Stimulated activated CD8-positive, alpha-beta memory T cell treated with anti-CD3 and anti-CD28 coated beads, Interleukin-12 subunit alpha, Interleukin-12 subunit beta, amount 100 ng/mL, for 1 hour (primary cell): ENCODE measurements at places on chromosomes 6 and 20.

DNA sequence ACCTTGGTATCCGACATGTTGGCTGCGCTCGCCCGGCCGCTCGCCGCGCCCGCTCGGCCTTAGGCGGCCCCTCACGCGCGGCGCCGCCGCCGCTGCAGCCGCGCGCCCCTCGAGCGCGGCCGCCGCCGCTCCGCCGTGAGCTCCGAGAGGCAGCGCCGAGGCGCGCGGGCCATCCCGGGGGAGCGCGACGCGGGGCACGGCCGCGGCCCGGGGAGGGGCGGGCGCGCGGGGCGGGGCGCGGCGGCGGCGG, at the start of gene KIF13A:
TSS of gene KIF13A (minus strand) at position 189 of the 250 bp plus-strand sequence. CDS start at position 17, 172 bp downstream.
- no peak for DNase-seq

GRCh38 chr6:43887340-43887858, 117.4 kb downstream of the VEGFA start:
- DNase-seq: no peak

DNA sequence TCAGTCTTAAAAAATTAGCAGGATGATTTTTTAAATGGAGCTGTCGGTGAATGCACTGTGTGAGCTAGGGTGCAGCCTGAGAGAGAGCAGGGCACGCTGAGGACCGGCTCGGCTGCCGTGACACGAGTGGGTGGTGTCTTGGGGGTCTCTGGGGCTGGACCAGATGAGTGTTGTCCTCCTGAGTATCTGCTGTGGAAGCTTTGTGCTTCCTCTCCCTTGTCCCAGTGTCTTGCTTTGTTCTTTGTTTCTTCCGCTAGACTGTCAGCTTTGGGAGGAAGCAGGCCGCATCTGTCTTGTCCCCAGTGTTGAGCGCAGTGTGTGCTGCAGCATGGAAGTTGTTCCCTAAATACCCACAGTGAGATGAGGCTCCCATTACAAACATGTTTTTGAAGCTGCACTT, 89.4 kb downstream of the RTN4IP1 start:
- no peak for DNase-seq

DNA sequence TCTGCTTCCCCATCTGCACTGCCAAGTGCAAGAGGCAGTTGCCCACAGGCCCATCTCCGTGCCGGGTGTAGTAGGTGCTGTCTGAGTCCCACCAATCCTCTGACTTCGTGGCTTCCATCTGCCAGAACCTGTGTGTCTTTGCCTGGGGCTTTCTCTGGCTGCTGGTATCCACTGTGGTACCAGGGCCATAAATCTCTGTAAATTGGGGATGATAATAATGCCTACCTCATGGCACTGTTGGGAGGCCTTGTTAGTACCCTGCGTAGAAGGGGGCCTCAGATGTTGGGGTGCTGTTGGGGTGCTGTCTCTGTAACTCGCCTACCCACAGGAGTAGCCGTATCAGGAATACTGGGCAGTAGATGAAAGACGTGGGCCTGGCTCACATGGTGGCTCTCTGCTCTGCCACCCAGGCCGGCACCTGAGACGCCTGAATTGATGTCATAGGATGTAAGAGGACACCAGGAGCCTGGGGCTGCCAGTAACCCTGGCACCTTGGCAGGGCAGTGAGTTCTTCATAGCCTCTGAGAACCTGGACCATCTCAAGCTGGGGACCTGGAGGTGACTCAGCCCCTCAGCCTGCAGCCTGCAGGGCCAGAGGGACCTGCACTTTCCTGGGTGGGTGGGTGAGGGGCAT, 94.1 kb upstream of the RNF24 start:
- DNase-seq: no peak

- DNase-seq: no peak
Observed at GRCh38 chr20:9279918-9280401, 211.1 kb downstream of the PLCB4 start.

DNA sequence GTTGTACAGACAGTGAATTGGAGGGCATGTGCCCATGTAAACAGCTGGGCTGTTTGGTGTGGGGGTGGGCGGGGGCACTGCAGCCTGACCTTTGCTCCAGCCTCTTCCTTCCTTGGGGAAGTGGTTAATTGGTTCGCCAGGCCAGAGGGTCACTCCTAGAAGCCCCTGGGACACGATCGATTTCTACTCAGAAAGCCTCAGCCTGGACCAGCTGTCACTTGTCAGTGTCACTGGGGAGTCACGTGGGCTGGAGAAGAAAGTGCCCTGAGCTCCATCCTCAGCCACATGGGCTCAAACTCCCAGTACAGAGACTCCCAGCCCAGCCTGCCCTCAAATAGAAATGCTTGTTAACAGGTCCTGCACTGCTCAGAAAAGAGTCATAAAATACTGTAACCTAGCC, 423.8 kb upstream of the SULF2 start:
- no peak for DNase-seq

- DNase-seq: no peak
Observed at GRCh38 chr6:97059473-97059872, 134.9 kb downstream of the KLHL32 start.

GRCh38 chr20:51005214-51005613, 17.7 kb downstream of the KCNG1 start:
- no peak for DNase-seq

DNA sequence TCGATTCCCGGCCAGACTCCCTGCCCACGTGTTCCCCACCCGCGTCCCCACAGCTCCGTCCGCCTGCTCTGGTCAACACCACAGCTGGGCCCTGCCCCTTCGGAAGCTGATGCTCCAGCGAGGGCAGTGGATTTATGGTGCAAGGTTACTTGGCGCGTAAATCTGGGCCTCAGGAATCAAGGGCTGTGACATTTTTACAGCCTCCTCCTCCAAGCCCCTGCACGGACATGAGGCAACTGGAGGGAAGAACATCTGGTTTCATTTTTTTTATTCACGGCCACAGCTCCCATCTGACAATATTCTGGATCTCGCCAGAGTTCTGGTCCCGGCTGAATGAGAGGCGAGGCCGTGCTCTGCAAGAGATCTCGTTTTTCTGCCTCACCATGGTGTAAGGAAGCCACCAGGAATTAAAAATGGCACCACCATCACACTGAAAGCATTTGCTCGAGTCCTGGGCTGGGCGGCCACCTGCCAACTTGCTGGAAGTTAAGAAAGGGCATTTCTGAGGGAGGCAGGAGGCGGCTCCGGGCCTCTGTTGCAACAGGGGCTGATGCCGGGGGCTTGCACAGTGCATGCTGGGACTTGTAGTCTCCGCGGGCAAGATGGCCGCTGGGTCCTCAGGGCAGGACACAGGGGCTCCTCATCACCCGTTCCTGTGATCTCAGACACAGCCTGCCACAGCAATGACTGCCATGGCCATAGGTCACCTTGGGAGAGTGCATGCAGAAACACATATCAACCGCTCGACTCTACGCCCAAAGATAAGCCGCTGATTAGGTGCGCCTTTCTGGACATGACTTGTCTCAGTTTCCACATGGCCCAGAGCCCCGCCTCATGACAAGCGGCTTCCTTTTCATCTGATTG, 148.5 kb downstream of the LY86 start:
- DNase-seq: no peak

DNA sequence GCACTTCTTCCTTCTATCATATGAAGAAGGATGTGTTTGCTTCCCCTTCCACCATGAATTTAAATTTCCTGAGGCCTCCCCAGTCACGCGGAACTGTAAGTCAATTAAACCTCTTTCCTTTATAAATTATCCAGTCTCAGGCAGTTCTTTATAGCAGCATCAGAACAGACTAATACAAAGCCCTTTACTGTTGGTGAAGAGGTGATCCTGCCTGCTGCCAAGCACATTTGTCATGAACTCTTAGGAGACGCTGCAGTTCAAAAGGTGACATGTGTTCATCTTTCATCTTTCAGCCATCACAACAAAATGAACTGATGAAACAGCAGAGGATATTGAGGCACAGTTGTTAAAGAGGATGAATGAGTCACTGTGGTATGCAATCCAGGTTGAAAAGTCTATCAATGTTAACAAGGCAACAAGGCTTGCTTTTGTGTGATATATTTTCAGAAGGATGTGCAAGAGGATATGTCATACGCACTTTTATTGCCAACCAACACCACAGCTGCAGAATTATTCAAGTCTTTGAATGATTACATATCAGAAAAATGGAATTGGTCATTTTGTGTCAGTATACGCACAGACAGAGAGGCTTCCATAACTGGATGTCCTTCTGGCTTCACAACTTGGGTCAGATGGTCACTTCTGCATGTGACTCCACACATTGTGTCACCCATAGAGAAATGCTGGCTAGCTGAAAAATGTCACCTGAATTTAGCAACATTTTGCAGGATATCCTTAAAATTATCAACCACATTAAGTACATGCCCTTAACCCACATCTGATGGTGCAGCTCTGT, 52.4 kb upstream of the PLN start:
- DNase-seq: no peak

- no peak for DNase-seq
Observed at GRCh38 chr6:13413466-13413862, 73.9 kb downstream of the GFOD1 start.

- no peak for DNase-seq
Observed at GRCh38 chr6:111768431-111768770, 104.9 kb downstream of the FYN start.
